ENCODE measurements at places on chromosomes 3 and 15.

DNA sequence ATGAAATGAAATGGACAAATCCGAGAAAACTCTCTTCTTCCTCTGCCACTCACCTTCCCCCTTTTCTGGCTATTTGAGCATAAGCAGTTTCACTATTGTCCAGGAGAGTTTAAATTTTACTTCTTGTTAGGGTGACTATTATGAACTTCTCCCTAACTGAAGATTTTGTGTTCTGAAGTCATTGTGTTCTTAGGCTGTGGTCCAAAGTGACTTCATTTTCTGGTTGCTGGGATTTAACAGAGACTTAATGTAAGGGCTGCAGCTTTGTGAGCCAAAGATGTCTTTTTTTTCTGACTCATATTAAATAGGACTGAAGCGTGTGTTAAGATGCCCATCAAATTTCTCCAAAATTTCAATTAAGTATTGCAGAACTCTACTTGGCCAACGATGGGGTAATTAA is 46.5 kb upstream of the FSTL1 start:
- DNase-seq: no peak

DNA sequence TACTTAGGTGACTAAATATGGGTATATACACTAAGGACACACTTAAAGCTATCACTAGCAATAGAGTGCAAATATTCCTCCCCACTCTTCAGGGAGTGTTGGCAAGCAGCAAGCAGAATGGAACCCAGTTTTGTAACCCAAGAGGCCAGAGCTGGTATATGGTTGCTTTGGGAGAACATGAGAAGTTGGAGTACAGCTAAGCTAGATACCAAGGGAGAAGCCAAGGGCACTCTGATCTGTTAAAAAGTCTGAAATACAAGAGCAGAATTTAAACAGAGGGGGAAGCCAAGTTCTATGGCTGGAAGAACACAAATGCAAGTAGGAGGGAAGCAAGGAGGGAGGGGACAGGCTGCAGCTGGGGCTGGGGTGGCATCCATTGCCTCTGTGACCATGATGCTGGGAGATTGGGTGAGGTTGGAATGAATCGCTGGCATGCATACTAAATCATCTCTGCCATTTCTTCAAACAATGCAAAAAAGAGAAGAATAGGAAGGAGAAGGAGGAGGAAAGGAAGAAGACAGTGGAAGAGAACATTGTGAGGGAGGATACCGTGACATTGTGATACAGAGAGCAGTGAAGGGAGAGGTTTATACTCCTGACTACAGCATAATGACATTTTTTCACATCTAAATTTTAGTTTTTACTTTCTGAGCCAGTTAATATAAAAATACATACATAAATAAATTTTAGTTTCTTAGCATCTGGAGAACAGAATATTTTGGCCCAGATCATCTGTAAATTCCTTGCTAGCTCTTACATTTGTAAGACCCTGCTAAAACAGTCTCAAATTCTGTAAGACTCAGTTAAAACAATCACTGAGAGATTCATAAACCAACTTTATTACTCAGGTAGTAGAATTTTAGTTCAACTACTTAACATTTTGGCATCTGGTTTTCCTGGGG is 9.0 kb upstream of the ANXA2 start:
- no peak for DNase-seq

GRCh38 chr15:25710184-25710583 is 152.9 kb downstream of the ATP10A start:
- peak; percentile 81 for DNase-seq

GRCh38 chr3:103963599-103963998 is 1403.1 kb upstream of the ALCAM start:
- peak; percentile 38 for DNase-seq

- DNase-seq: no peak
Measured at GRCh38 chr3:19945534-19945933, 1.4 kb upstream of the RAB5A start.

DNA sequence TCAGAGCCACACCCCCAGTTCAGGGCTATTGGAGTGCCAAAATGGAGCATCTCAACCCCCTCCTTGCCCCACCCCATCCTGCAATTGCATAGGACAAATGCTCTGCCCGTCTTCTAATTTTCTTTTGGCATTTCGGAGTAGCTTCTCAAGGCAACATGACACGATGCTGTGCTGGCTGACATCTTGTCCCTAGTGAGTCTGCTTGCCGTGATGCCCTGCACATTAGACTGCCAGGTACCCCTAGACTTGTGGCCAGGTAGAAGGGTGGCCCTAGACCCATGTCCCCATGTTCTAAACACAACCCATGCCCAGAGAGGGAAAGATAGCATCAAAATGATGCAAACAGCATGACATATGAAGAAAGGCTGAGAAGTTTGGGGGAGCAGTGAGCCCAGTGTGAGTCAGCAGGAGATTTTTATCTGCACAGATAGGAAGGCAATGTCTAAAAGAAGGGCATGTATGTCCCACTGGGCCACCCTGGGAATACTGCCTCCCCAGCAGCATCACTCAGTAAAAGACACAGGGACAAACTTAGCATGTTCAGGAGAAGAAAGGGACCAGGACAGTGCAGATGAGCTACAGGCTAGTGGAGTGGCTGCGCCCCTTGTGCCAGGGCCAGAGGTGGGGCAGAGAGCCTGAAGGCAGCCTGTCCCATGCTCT is 36.8 kb downstream of the CA12 start:
- DNase-seq: no peak
